ENCODE measurements at places on chromosomes 16 and 17.

DNA sequence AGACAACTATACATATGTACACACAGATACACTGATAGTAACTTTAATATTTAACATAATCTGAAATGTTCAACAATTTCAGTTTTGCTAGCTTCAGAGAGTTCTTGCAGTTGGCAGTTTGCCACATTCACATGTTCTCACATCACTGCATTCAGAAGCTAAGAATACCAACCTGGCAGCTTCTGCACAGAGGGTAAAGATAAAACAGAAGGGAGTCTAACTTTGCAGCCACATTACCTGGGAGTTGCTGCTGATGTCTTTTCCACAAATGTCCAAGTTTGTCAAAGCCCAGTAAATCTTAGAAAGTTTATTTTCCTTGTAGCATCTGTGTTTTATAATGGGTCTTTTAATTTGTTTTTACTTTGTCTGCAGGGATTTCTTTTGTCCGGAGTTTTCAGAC lies 332.0 kb downstream of the BCAS3 start:
- DNase-seq, result no peak

- no peak for DNase-seq
Observed at GRCh38 chr17:1707107-1707506, 3.1 kb downstream of the TLCD2 start.

GRCh38 chr17:58679263-58680037 lies 12.4 kb downstream of the TEX14 start:
- no peak for DNase-seq

GRCh38 chr17:71257096-71257495 lies 863.7 kb upstream of the SOX9 start:
- DNase-seq, result no peak

DNA sequence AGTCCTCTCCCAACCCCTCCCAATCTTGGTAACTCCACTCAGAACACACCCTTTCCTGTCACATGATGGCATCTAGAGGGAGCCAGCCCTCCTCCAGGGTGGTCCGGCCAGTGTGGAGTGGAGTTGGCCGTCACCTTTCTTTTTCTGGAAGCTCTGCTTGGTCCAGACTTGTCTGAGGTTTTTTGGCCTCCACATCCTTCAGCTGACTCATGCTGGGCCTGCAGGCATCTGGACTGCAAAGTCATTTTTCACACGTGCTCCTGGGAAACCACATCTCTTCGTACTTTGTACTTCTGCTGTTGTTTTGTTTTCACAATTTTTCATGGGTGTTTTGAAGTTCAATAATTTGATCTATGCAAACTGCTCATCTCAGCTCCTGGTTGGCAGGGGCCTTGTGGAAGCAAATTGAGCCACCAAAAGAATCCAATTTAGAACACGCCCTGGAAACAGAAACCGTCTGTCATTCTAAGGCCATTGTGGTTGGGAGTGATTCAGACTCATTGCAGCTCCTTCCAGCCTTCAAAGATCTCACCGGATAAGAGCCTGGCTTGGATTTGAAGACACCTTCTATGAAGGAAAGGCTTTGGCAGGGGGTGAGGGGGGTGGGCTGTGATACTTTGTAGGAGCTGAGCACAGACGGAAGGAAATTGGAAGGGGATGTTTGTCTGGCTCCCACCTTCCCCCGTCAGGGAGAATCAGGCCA lies 42.4 kb upstream of the NF1 start:
- peak; percentile 89 for DNase-seq

GRCh38 chr17:61260071-61260797 lies 139.4 kb upstream of the TBX2 start:
- no peak for DNase-seq

GRCh38 chr16:63312346-63312745 lies 1276.1 kb upstream of the CDH8 start:
- DNase-seq, result no peak

All from HS-5 (cell line).